ENCODE measurements at places on chromosomes 4 and X. TPM values are rescaled to one million over a fixed set of nuclear protein-coding genes. Genes with fewer than 3 reads are reported as not detected.

DNA sequence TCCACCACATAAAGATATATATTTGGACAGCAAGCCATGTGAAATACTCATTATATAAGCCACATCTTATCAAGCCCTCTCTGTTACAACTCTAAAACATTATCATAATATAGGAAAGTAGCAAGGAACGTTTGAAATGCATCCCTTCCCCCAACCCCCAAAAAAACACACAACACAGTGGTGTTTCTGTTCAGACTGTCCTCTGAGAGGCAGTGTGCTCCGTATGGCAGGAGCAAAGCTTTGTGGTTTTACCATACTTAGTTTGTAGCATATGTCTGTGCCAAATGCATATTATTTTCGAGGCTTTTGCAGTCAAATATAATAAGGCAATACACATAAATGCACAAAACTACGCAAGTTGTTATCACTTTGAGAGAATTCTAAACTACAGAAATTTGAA, 194.2 kb downstream of the RAPGEF2 start:
- no peak for DNase-seq

The PDGFRA gene
- 0.62 TPM for total RNA-seq

The TEX13B gene
- total RNA-seq, result not detected

DNA sequence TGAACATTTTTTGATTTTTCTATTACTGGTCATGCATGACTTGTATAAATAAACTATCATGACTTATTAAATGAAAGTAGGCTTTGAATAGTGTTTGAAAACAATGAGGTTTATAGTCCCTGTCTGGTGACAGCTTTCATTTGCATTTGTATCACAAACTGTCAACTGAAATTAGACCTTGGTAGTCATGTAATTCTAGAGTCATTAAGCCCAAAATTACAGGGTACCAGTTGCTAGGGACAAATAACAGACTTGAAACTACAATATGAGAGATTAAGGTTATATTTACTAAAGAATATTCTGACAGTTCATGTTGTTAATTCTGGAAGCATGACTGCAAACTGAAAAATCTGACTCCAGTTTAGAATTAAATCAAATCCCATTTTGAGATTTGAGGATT, 9.2 kb upstream of the VAMP7 start:
- no peak for DNase-seq

- DNase-seq, result peak; percentile 22
Observed at GRCh38 chrX:71622576-71623450, 4.5 kb upstream of the CXCR3 start.

- no peak for DNase-seq
Observed at GRCh38 chr4:138611017-138611416, 368.9 kb upstream of the SLC7A11 start.

- DNase-seq, result no peak
Observed at GRCh38 chrX:108582151-108582550, 142.5 kb downstream of the COL4A5 start.

The ANOS1 gene
- total RNA-seq, result 0.22 TPM

DNA sequence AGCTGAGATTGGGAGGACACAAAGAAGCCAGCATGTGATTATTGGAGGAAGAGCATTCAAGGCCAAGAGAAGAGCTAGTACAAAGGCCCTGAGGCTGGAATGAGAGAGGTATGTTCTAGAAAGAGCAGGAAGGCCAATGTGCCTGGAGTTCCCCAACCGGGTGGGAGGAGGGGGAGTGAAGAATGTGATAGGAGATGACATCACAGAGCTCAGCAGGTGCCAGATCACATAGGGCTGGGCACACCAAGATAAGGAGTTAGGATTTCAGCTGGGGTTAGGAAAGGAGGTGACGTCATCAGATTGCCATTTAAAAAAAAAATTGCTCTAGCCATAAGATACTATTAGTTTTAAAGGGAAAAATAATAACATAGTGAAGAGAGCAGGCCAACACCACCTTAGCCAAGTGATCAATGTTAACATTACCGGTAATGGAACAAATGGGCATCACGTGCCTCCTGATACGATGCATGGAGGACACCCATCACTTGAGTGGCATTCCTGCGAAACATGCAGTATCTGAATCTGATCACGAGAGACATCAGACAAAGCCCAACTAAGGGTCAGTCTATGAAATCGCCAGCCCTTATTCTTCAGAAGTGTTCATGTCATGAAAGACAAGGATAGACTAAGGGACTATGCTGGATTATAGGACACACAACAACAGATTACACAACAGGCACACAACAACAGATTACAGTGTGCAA, 344.3 kb downstream of the BCOR start:
- peak; percentile 68 for DNase-seq

The DUX4 gene
- total RNA-seq, result not detected

The AFM gene
- total RNA-seq, result not detected

GRCh38 chr4:165208741-165209388, 1.5 kb downstream of the KLHL2 start:
- peak; percentile 25 for DNase-seq

GRCh38 chrX:139889760-139890159, 43.1 kb downstream of the ATP11C start:
- peak; percentile 61 for DNase-seq

The ETDA gene
- not detected for total RNA-seq

The SOX3 gene
- total RNA-seq, result not detected

DNA sequence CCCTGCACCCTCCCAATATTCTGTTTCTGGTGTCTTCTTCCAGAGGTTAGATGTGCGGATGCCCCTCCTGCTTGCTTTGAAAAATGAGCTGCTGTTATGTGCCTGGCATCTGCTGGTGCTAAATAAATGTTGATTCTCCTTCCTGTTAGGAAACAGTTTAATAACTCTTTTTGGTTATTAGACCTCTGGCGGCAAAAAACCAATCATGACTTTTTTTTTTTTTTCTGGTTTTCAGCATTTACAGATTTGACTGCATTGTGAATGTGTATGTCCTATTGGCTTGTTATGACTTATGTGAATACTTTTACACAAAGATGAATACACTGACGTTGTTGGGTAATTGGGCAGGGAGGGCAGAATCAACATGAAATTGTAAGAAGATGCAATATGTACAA, 13.6 kb upstream of the TMEM156 start:
- no peak for DNase-seq

GRCh38 chrX:41982953-41983352, 59.6 kb upstream of the CASK start:
- no peak for DNase-seq

The PPBP gene
- total RNA-seq, result not detected

DNA sequence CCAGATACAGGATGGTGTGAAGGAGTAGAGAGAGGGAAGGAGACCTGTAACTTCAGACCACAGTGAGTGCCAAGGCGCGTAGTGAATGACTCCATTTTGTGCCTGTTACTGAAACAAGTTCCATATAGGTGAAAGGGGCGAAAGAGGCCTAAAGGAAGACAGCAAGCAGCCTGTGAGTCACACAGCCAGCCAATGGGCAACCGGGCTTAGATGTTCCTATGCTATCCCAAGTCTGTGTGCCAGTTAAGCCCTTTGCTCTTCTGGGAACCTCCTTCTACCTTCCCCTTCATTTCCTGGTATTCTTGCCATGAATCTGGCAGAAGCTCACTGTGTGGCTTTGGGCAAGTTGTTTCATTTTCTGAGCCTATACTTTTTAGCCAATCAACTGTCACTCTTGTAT, 161.8 kb upstream of the LDB2 start:
- DNase-seq, result peak; percentile 45

The MAD2L1 gene
- total RNA-seq, result 97.9 TPM

DNA sequence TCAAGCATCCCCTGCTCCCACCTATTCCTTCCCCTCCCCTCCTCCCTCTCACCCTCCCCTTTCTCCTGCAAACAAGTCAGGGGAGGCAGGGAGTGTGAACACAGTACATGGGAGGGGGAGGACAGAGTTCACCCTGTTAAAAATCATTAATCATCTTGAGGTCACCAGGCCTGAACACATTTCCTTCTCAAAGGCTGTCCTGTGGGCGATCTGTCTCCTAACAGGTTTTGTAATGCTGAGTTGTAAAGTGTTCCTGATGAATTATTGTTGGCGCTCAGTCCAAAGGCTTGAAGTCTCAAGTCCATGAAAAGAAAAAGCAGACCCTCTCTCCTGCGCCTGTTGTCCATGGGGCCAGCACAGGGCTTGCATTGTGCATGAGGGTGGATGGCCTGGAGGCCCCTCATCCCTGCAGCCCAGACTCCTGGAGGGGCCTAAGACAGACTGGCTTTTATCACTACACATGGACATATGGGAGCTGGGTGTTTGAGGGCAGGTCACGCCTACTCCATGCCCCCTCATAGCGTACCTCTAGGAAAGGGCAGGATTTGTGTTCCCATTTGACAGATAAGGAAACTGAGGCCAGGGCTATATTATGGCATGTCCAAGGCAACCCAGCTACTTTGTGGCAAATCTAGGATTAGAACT, 189.1 kb downstream of the RAB28 start:
- peak; percentile 41 for DNase-seq

DNA sequence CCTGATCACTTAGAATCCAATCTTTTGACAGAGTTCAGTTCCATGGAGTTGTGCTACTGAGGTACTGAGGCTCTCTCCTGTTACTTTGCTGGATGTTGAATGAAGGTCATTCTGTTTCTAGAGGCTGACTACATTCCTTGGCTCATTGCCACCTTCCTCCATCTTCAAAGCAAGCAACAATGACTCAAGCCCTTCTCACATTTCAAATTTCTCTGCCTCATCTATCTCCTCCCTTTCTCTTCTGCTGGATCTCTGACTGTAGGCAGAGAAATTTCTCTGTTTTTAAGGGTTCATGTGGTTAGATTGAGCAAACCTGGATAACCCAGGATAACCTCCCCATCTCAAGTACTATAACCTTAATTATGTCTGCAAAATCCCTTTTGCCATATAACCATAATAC, 775.4 kb downstream of the STPG2 start:
- peak; percentile 56 for DNase-seq

DNA sequence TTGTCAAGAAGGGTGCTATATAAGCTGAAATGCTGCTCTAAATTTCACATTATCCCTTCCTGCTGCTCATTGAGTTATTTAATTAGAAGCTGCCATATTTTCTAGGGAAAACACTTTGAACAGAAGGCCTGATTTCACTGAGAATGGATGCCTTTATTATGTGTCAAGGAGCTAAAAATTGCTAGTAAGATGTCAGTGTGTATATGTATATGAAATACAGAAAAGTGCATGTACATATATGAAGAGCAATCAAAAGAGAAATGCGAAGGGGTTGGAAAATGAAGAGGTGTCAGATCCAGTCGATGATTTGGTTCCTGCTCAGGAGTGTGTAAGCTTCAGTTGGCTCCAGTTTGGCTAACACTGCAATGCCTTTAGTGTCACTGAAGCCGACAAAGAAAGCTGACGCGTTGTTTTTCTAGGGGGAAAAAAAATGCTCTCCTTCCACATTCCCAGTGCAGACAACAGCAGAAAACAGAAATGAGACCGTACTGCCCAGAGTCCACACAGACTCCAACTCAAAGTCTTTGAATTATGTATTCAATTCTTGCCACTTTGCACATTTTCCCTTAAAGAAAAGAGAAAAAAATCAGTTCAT, 154.2 kb downstream of the NHS start:
- no peak for DNase-seq

GRCh38 chr4:129804461-129804981, 708.6 kb downstream of the C4orf33 start:
- DNase-seq, result no peak

The CTAG1A gene
- total RNA-seq, result not detected

The CSN1S1 gene
- not detected for total RNA-seq

The SLC4A4 gene
- 2.8 TPM for total RNA-seq

The USP17L10 gene
- total RNA-seq, result not detected

The C4orf51 gene
- total RNA-seq, result not detected

DNA sequence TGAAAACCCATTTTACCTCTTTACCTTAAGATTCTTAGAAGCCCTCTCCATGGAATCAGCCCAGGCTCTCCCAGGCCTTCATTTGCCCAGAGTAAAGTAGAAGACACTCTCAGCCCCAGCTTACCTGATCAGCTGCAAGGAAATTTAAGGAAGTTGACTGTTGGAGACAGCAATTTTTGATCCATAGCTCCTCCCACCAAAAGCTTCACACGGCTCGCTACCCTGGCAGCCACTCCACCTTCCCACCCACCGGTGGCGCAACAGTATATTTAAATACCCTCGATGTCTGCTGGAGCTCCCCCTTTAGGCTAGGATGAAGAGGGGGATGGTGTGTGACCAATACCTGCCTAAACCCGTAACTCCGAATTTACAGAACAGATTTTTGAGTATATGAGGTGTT, 75.4 kb downstream of the MBNL3 start:
- no peak for DNase-seq

DNA sequence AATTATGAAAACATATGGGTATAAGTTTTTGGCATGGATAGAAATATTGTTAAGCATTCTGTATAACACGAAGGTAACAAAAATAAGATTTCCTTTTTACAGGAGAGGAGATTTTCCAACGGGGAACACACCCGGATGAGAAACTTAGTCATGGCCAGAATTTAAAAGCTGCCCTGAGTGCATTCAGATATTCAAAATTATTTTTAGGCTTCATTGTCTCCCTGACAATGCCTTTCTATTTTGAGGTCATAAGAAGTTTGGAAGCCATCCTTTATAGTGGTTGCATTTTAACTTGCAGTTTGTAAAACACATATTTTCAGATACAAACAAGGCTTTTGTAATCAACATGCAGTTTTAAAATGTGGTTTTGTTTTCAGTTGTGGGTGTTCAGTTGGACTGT, 357.5 kb upstream of the FAM47C start:
- no peak for DNase-seq

- DNase-seq, result peak; percentile 86
Observed at GRCh38 chr4:85780664-85781063, 305.7 kb downstream of the ARHGAP24 start.

DNA sequence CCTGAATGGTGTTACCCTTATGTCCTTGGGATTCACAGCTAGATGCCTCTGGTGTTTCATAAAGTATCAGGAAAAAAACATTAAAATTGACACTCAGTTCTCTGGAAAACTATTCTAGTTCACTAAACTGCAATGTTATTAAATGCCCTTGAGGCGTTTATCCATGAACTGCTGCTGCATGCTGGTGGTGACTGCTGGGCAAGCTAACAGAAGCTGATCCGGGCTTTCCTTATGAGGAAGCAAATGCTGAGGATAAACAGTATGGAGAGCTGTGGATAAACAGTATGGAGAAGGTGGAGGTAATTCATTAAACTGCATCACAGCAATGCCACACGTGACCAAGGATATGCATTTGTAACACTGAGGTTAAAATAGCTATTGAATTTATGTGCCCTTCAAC, 227.0 kb downstream of the NR3C2 start:
- peak; percentile 14 for DNase-seq

DNA sequence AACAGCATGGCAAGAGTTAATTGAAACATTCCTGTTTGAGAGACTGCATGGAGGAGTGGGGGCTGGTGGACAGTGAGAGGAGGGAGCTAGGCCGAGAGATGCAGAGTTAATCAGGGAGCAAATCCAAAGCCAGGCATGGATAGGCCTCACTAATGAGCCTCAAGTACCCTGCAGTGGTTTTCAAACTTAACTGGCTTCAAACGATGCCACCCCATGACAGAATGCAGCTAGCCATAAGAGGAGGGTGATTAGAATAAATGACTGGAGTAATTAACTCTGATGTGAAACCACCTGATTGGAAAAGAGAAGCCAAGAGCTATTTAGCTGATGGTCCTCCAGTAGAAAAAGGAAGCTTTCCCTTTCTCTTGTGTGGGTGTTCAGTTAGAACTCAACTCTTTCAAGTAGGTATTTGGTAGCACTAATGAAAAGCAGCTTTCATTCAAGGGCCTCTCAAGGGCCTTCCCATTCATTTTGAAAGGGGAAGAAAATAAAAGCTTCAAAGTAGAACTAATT, 215.4 kb upstream of the MAB21L2 start:
- DNase-seq, result no peak

The SPANXA2 gene
- 157 TPM for total RNA-seq

The GAGE2A gene
- total RNA-seq, result not detected

The UCP1 gene
- not detected for total RNA-seq

GRCh38 chrX:101362757-101363156, 14.2 kb upstream of the TIMM8A start:
- DNase-seq, result no peak

- DNase-seq, result peak; percentile 27
Observed at GRCh38 chr4:155667568-155668511, 1.2 kb downstream of the GUCY1A1 start.

Data from M059J (cell line).